Stimulated activated CD4-positive, alpha-beta T cell treated with anti-CD3 and anti-CD28 coated beads, TNF-alpha, amount 100 ng/mL, for 24 hours (primary cell): ENCODE measurements at places on chromosomes 4 and X.

DNA sequence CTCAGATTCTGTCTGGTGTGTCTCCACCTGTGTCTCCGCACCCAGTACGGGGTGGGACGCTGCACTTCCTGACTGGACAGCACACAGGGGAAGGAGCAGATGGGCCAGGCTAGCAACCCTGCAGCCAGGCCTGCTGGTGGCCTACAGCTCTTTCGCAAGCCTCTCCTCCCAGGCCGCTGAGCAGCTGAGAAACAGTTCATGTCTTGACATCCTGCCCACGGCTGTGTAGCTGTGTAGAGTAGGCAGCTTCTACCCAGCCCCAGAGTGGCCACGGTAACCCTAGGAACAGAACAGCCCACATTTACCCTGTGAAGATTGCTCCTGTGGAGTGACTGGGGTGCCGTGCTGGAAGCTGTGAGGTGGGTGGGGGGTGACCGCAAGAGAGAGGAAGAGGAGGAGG is 38.9 kb downstream of the CCNQ start:
- DNase-seq = no peak

GRCh38 chr4:2944586-2945526 is 18.4 kb downstream of the NOP14 start:
- no peak for DNase-seq

- no peak for DNase-seq
Measured at GRCh38 chr4:109319684-109320083, 17.2 kb upstream of the COL25A1 start.

GRCh38 chrX:108323751-108324150 is 114.5 kb downstream of the COL4A6 start:
- DNase-seq = no peak

GRCh38 chr4:40570348-40571077 is 59.2 kb downstream of the RBM47 start:
- DNase-seq = no peak

GRCh38 chr4:103111598-103111997 is 12.0 kb upstream of the BDH2 start:
- DNase-seq = no peak

DNA sequence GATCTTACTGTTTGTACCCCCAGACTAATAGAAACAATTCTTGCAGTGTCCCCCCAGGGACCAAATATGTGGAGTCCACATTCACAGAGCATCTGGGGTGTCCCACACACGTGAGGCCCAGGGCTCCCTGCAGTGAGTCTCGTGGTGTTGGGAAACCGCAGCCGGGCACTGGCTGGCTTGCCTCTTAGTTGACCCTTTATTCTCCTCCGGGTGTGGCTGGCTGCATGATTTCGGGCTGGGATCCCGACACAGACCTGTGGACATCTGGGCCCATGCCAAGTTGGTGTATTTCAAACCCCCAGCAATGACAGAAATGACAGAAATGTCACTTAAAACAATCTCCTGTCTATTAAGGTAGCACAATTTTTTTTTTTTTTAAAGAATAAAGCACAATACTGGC is 15.6 kb upstream of the CLDN24 start:
- DNase-seq = no peak

DNA sequence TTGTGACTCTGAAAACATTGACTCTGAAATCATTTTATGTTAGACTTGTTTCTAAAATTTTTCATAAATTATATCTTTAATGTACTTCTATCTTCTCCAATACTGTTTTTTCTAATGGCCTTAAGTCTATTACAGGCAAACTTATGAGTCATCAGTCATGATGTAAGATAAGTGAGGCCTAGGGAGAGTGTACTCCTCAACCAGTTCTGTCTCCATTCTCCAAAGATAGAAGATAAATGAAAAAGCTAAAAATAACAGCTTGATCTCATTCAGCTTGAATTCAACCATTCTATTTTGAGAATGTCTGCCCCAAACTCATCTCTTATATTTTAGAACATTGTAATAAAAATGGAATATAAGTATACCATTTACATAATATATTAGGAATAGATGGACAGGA is 34.5 kb downstream of the STBD1 start:
- no peak for DNase-seq

DNA sequence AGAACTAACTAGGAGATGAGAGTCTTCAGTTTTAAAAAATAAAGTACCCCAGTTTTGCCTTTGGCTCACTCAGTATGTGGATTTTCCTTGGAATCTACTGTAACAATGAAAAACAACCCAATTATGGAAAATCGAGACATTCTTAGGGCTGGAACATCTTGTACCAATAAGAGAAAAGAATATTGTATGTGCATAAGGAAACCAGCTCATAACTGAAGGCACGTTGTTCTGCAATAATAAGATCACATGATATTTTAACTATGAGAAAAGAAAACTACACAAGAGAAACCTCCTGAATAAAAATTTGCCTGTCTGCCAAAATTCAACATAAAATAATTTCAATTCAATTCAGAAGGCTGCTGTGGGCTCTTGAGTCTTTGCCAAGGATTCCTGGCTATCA is 261.8 kb upstream of the EDNRA start:
- DNase-seq = no peak

GRCh38 chrX:120137439-120137838 is 21.0 kb upstream of the RHOXF2 start:
- DNase-seq = no peak

DNA sequence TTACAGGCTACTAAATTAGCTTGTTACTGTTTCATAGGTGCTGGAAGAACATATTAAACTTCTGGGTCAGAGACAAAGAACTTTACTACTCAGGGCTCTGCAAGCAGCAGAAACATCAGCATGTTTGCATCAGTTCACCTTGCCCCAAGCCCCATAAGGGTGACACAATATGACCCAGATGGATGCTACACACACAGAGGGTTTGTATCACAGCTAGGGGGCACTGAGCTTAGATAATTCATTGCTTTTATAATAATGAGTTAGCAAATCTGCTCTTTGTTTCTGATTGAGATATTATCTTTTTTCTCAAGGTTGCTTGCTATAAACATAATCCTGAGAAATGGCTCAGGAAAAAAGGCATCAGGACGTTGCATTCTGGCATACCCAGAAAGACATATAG is 4.8 kb upstream of the SYNPO2 start:
- no peak for DNase-seq

DNA sequence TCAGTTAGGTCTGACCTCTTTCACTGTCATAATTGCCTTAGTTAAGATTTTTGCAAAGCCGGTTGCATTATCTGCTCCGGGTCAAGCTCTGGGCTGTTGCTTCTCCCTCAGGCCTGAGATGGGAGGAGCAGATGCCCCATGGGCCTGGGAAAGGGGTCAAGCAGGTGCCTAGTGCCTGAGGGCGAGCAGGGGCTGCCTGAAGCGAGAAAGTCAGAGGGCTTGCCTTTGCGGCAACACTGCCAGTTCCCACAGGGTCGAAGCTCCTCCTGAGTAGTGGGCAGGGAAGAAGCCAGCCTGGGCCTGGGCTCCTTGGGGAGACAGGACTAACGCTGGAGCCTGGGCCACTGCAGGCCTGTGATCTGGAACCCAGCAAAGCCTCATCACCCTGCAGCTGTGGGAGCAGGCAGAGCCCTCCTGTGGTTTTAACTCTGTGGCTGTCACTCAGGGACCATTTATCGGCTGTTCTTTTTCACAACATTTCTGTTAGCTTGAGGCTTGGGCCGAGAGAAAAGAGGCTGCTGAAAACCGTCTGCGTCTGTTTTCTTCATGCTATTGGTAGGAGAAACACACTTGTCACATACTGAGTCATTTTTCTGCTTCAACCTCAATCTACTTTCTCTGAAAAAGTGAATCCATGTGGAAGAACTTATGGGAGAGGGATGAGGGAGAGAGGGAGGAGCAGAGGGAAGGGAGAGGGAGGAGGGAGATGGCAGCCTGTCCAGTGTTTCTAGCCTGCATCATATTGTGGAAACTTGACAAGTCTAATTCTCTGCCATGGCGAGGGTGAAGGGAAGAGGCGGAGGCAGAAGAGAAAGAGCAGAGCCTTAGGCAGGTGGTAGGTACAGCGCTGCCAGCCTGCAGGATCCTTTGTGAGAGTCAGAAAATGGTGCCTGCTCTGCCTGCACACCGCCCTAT is 68.4 kb downstream of the RHOH start:
- DNase-seq = no peak

DNA sequence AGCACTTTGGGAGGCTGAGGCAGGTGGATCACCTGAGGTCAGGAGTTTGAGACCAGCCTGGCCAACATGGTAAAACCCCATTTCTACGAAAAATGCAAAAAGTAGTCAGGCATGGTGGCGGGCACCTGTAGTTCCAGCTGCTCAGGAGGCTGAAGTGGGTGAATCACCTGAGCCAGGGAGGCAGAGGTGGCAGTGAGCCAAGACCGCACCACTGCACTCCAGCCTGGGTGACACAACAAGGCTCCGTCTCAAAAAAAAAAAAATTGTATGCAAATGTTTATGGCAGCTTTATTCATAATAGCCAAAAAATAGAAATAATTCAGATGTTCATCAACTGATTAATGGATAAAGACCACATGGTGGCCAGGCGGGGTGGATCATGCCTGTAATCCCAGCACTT is 9.8 kb upstream of the NOCT start:
- no peak for DNase-seq

- DNase-seq = peak; percentile 5
Measured at GRCh38 chrX:46758163-46758955, 559 bp downstream of the SLC9A7 start.

- no peak for DNase-seq
Measured at GRCh38 chrX:9416562-9417348, 48.1 kb upstream of the TBL1X start.

GRCh38 chr4:83282049-83282535 is 2.5 kb downstream of the COQ2 start:
- peak; percentile 58 for DNase-seq
